ENCODE measurements at places on chromosomes 12 and 14. TPM values are rescaled to one million over a fixed set of nuclear protein-coding genes. Genes with fewer than 3 reads are reported as not detected.

Gene HNF1A
- 13.3 TPM for polyA plus RNA-seq

- DNase-seq: no peak
Measured at GRCh38 chr12:104998423-104999346, 12.6 kb downstream of the NOPCHAP1 start.

GRCh38 chr14:71607056-71607455, 325.2 kb upstream of the RGS6 start:
- no peak for DNase-seq

GRCh38 chr12:108665608-108666202, 32.0 kb upstream of the SELPLG start:
- DNase-seq: no peak

Gene KSR2
- polyA plus RNA-seq: 1.0 TPM

GRCh38 chr12:11686120-11686519, 36.6 kb downstream of the ETV6 start:
- DNase-seq: no peak

GRCh38 chr14:104912053-104912452, 12.6 kb upstream of the PLD4 start:
- no peak for DNase-seq

DNA sequence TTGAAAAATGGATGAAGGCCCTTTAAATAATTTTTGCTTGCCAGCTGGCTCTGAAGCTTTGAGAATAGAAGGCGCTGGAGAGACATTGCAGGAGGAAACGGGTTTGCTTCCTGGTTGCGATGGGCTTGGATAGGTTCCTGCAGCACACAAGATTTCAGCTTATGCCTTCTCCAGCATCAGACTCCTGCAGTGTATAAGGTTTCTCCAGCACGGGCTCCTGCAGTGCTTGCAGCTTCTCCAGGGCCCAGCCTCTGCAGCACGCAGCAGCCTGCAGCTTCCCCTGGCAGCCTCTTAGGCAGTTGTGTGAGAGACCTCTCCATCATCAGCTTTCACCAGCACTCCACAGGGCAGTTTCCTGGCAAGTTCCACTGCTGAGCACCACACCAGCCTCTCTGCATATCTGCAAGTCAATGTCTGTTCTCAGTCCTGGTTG, 78.7 kb upstream of the ZDHHC17 start:
- DNase-seq: no peak

DNA sequence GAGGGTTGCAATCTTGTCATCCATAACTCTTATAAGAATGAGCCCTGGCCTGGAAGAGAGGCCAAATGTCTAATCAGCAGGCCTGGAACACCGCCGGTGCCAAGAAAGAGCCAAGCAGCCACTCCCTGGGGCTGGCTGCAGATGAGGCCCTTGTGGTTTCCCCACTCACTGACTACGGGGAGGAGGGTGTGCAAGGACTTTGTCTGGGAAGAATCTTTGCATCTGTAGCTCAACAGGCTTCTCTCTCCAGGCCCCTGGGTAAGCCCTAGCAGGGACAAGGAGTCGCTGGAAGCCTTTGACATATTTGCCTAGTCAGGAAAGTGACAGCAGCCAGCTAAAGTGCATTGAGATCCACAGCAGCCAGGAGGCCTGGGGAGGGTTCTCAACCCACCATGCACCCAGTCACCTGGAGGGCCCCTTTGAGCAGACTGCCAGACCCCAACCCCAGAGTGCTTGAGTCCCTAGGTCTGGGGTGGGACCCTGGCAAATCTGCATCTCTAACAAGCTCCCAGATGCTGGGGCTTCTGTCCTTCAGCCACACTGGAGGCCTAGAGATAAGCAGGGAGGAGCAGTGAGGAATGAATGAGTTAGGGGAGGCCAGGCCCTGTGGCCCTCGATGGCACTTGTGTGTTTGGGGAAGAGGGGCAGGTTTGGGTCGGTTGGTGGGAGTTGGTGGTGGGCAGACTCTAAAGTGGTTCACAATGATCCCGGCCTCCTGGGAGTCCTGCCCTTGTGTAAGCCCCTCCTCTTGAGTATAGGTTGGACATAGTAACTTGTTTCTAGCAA, 13.9 kb upstream of the LRTM2 start:
- DNase-seq: no peak

- DNase-seq: no peak
Measured at GRCh38 chr14:74571901-74572725, 39.9 kb downstream of the LTBP2 start.

Gene OR4E2
- polyA plus RNA-seq: 0.09 TPM

GRCh38 chr12:1927751-1928351, 9.4 kb upstream of the CACNA2D4 start:
- DNase-seq: no peak

- DNase-seq: no peak
Measured at GRCh38 chr14:105074601-105075053, 9.4 kb upstream of the GPR132 start.

DNA sequence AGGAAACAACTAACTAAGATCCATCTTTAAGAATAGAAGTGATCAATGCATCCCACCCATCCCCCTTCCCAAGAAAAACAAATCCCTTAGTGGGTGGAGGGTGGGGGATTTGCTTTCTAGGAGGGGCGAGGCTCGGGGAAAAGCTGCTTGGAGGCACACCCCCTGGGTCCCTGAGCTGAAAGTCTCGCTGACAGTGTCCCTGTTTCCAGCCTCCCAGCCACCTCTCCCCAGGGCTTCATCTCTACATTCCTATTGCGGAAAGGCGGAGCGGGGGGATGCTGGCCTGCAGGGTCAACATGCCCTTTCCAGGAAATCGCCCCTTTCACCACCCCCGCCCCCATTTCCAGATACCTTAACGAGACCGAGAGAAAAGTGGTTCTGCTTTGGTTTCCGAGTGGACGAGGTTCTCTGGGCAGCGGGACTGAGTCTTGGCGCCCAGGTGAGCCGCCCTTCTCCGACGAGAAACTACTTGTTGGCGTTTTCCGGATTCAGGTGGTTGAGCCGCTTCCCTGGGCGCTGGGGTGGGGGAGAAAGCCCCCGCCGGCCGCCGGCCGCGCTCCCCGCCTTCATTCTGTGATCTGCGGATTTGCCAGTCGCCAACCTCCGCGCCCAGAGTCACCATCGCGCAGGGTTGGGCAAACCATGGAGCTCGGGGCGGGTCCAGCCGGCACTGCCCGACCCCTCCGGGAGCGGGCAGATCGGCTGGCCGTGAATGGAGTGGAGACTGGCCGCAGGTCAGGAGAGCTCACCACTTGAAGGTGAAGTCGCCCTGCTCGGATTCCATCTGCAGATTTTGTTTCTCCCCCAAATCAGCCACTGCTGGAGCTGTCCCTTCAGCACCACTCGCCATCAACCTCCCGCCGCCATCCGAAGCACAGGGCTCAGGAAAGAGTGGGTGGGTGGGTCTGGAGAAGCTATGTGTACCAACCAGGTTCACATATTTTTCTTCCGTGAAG, 505 bp downstream of the KCNC2 start:
- peak; percentile 25 for DNase-seq

- no peak for DNase-seq
Measured at GRCh38 chr12:101379149-101379548, 28.4 kb downstream of the ARL1 start.

DNA sequence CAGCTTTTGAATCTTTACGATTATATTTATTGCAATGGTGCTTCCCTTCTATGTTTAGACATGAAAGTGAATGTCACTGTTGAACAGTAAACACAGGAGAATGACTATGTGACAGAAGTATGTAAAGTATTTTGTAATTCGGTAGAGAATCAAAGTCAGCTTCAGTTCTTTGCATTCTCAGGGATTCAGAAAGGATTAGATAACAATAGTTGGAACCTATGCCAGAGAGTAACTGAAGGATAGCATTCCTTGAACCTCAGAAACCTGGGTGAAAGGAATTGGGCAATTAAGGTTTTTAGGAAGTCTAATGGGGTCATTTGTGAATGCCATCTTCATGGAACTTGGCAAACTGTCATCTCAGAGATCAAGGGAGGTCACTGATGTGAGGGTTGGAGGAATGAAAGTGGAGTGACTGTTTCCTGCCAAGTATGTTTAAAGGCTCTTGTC, 305.3 kb upstream of the DDHD1 start:
- no peak for DNase-seq

Gene SOX5
- polyA plus RNA-seq: 9.0 TPM

DNA sequence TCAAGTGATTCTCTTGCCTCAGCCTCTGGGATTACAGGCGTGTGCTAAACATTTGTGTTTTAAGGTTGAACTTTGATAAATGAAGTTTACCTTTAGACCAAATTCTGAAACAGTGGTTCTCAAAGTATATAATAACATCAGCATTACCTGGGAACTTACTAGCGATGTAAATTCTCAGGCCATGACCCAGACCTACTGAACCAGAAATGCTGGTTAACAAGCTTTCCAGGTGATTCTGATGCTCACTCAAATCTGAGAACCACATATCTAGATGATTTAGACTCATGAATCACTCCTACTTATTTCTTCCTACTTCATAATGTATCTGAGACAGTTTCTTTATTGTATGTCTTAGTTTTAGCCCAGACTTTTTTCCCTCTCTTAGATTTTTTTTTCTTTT, 43.6 kb downstream of the RAD51B start:
- DNase-seq: no peak

GRCh38 chr12:107662484-107662883, 23.1 kb upstream of the PWP1 start:
- DNase-seq: no peak

- no peak for DNase-seq
Measured at GRCh38 chr14:20798318-20798717, 4.3 kb downstream of the RNASE1 start.

All from left renal pelvis (tissue), 4 donors.